ENCODE measurements at places on chromosomes 3 and 15.

DNA sequence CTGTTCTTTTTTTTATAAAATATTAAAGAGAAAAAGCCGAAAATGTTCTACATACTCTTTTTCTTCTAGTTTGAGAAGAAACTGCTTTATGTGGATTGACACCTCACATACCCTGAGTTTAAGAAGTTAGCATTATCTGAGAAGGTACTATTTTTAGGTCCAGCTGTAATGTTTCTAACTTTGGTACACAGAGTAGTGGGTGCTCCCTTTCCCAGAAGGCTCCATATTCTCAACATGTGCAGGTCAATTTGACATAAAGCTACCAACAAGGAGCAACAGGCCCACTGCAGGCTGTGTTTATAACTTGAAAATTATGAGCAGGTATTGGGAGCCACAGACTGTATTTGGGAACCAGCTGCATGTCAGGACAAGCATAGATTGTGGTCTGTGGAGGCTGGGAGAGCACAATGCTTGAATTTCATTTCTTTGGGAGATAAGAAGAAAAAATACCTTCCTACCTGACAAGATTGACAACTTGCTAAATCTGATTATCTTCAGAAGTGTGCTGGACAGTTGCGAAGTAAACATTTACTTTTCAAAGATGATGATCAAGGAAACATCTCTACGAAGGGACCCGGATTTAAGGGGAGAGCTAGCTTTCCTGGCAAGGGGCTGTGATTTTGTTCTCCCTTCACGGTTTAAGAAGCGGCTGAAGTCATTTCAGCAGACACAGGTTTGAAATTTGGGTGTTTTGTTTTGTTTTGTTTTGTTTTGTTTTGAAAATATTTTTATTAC is 57.2 kb downstream of the PPP2R3A start:
- DNase-seq: no peak

DNA sequence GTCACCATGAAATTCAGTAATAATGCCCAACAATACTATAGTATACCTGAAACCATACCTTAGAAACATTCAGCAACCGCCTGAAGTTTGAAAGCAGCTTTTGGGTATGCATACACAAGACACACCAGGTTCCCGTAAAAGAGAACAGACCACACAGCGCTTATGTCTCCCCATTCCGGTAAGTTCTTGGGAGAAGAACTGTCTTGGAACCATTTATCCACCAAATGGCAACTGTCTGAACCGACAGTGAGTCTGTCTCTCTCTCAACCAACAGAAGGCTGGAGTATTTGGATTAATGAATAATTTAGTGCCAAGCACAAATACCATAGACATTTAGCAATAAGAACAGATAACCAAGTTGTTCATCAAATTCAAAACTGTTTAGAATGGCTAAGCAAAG is 7.6 kb downstream of the RGMA start:
- DNase-seq: no peak

DNA sequence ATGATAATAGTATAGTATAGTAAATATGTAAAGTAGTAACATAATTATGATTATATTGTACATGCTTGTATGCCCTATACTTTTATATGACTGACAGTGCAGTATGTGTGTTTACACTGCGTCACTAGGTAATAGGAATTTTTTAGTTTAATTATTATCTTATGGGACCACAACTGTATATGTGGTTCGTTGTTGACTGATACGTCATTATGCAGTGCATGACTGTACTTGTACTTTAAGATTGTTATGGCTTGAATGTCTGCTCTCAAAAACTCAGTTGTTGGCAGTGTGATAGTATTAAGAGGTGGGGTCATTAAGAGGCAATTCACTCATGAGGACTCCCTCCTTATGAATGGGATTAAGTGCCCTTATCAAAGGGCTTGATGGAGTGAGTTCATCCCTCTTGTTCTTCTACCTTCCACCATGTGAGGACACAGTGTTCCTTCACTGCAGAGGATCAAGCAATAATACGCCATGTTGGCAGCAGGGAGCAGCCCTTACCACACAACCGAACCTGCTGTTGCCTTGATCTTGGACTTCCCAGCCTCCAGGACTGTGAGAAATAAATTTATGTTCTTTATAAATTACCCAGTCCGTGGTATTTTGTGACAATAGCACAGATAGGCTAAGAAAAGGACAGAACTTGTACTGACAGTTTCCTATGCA is 152.2 kb downstream of the NEK11 start:
- no peak for DNase-seq

- no peak for DNase-seq
These were observed 34.8 kb upstream of the PAK6 start for GRCh38 chr15:40204100-40204499.

DNA sequence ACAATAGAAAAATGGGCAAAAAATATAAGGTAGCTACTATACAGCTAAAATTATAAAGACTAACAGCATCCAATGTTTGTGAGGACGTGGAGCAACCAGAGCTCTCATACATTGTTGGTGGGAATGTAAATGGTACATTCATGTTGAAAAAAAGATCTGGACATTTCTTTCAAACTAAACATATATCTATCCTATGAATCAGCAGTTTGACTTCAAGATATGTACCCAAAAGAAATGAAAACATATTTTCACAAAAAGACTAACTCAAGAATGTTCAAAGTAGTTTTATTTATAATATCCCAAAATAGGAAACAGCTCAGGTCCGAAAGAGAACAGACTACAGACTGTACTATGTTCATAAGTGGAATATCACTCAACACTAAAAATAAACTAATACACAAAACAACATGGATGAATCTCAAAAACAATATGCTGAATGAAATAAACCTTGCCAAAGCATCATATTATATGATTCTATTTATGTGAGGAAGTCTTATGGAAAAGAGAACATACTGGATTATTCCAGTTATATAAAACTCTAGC is 8.8 kb upstream of the TTBK2 start:
- DNase-seq: no peak

DNA sequence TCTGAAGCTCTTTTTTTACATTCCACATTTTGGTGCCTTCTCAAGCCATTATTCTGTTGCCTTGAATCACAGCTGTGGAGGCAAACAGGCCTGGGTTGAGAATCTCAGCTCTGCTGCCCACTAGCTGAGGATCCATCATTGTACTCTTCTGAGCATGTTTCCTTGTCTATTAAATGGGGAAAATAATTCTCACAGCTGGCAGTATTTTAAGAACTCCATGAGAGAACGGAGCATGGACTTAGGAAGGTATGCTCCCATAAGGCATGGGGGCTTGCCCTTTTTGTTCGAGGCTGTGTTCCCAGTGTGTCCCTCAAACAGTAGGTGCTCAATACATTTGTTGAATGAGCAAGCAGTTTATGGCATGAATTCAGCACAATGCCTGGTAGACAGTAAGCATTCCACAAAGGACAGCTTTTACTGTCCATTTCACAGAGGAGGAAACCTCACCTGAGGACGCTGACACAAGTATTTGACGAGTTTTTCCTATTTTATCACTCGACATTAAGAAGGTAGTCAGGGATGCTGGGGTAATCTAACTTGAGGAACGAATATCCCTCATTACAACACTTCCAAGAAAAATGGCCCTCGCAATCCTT is 2.1 kb upstream of the PTPRG start:
- DNase-seq: no peak

DNA sequence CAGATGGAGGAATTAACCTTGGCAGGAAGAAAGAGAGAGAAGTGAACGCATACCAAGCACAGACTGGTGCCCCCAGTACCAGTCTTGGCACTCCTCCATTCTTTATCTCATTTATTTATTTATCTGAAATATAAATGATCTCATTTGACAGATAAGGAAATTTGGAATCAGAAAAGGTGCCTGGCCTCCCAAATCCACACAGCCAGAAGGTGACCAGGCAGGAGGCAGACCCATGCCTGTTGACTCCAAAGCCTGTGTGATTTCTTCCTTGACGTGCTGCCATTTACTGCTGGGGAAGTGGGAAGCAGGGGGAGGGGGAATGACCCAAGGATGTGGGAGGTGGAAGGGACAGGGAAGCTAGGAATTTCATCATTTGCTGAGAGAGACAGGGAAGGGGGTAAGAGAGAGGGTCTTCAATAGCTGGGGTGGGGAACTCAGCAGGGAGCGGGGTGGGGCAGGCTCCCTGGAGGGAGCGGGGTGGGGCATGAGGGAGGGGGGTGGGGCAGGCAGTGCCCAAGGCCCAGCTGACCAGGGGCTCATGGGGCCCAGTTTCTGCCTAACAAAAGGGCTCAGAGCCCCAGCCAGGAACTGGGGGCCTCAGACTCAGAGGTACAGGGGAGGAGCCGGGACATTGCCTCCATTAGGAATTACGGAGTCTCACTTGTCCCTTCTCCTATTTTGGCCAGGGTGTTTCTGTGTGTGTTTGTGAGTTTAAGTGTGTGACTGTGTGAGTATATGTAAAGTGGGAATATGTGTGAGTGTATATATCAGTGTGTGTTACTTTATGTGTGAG is 63.0 kb downstream of the MINAR1 start:
- DNase-seq: no peak

Data from fibroblast of skin of right quadriceps (primary cell).